GM23338 (cell line): ENCODE measurements at places on chromosomes 11 and 22. TPM values are rescaled to one million over a fixed set of nuclear protein-coding genes. Genes with fewer than 3 reads are reported as not detected.

DNA sequence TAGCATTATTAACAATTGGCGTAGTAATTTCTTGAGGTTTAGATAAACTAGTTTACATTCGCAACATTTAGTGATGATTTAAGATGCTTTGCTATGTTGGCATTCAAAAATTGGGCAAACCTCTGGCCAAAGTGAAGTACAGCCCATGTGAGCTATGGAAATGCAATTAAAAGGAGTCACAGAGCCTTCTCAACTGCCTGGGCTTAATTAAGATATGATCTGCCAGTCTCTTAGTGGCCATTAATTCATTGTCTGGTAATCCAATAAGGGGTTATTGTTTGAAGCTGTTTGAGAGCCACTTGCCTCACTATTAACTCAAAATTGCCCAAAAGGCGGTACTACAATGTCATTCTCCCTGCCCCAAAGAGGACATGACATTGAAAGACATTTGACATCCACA is 608.9 kb downstream of the NTM start:
- DNase-seq: no peak
- peaks cover 59% of the 10 kb centered on the region for H3K4me1 ChIP-seq
- H3K4me3 ChIP-seq: no peak overlapping the region
- no peaks in the 10 kb centered on the region for H3K36me3 ChIP-seq

- H3K36me3 ChIP-seq: no peaks in the 10 kb centered on the region
- H3K4me1 ChIP-seq: peaks cover 12% of the 10 kb centered on the region
- no peaks in the 10 kb centered on the region for H3K27me3 ChIP-seq
These were observed 429.0 kb downstream of the MIAT start for GRCh38 chr22:27086080-27087044.

GRCh38 chr11:32176223-32176934 is 85.5 kb downstream of the RCN1 start:
- no peaks in the 10 kb centered on the region for H3K4me1 ChIP-seq
- H3K36me3 ChIP-seq: no peaks in the 10 kb centered on the region
- H3K4me3 ChIP-seq: no peak overlapping the region
- no peaks in the 10 kb centered on the region for H3K27me3 ChIP-seq
- DNase-seq: peak; percentile 88

- DNase-seq: no peak
- peaks cover 30% of the 10 kb centered on the region for H3K36me3 ChIP-seq
- H3K27ac ChIP-seq: no peak overlapping the region
- no peak overlapping the region for H3K4me3 ChIP-seq
These were observed 39.7 kb downstream of the ACAT1 start for GRCh38 chr11:108160970-108161566.

Gene NRXN2
- total RNA-seq: 17.0 and 22.1 TPM in 2 replicates
